Stimulated activated CD8-positive, alpha-beta memory T cell treated with anti-CD3 and anti-CD28 coated beads, Interleukin-15, amount 100 ng/mL, for 48 hours (primary cell): ENCODE measurements at places on chromosomes 3 and 15.

GRCh38 chr3:194532591-194532990, 45.8 kb upstream of the ATP13A3 start:
- no peak for DNase-seq

DNA sequence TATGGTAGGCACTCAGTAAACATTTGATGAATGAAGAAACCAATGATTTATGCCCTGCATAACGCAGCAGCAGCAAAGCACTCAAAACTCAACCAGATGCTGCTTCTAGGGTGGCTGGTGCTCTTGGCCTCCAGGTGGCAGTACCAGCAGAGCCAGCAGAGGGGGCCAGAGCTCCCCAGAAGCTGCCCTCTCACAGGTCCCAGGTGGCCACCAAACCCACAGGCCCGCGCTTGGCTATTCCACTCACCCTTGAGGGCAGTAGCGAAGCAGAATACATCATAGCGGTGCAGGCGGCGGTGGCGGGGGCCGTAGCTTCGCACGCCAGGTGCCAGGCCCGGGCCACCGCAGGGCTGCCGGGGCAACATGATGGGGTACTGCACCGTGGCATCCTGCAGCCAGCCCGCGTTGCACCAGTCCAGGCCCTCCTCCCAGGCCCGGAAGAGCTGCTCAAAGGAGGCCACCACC, 16.6 kb downstream of the HAPLN3 start:
- peak; percentile 16 for DNase-seq

GRCh38 chr15:83977992-83978391, 257.6 kb upstream of the GOLGA6L4 start:
- no peak for DNase-seq

DNA sequence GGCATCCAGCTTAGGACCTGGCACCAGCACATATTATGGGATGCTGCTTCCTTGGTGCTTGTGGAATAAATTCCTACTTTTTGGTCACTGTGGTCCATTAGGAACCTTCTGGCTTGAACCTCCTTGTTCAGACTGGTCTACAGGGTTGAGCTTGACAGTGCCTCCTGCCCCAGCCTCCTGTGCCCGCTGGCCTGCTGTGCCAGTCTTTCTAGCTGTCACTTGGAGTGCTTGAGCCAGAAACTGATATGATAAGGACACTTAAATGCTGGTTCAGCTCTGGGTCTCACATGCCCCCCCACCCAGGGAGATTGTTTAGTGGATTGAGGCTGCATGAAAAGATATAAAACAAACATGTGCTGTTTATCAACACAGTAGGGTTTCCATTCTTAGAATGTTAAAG, 147.8 kb downstream of the SLCO3A1 start:
- DNase-seq: no peak

- DNase-seq: no peak
Measured at GRCh38 chr15:77986891-77987764, 90.4 kb downstream of the TBC1D2B start.

GRCh38 chr15:29274946-29275345, 5.3 kb upstream of the NSMCE3 start:
- no peak for DNase-seq
